ENCODE measurements at places on chromosomes 1 and 21. TPM values are rescaled to one million over a fixed set of nuclear protein-coding genes. Genes with fewer than 3 reads are reported as not detected.

IFI16 gene
- total RNA-seq: 94.0 TPM

GBP2 gene
- 1.4 TPM for total RNA-seq

ZNF684 gene
- total RNA-seq: 1.8 TPM

IFNLR1 gene
- 5.8 TPM for total RNA-seq

KRTAP13-2 gene
- not detected for total RNA-seq

GUCA2B gene
- not detected for total RNA-seq

PTAFR gene
- total RNA-seq: 5.1 TPM

ARTN gene
- total RNA-seq: 28.7 TPM

LAX1 gene
- total RNA-seq: under 0.01 TPM

NPHS2 gene
- total RNA-seq: not detected

FCRL1 gene
- not detected for total RNA-seq

OR2T8 gene
- not detected for total RNA-seq

EXTL2 gene
- 2.7 TPM for total RNA-seq

HSD3B1 gene
- total RNA-seq: not detected

PTPRF gene
- total RNA-seq: 993 TPM

BRINP3 gene
- not detected for total RNA-seq

C4BPA gene
- not detected for total RNA-seq

PTGER3 gene
- total RNA-seq: under 0.01 TPM

SLAMF7 gene
- total RNA-seq: 4.6 TPM

HLX gene
- total RNA-seq: not detected

SLC1A7 gene
- total RNA-seq: not detected

DNAJC6 gene
- total RNA-seq: 3.8 TPM

RXFP4 gene
- total RNA-seq: not detected

CFAP45 gene
- total RNA-seq: 0.34 TPM

PDPN gene
- 3.1 TPM for total RNA-seq

CRNN gene
- total RNA-seq: 24.6 TPM

GPR25 gene
- not detected for total RNA-seq

MTMR11 gene
- total RNA-seq: 3.1 TPM

KAZN gene
- total RNA-seq: 27.1 TPM

PPCS gene
- total RNA-seq: 43.6 TPM

CRYAA gene
- not detected for total RNA-seq

RWDD3 gene
- 16.9 TPM for total RNA-seq

CD244 gene
- not detected for total RNA-seq

Measured in nasal cavity respiratory epithelium epithelial cell of viscerocranial mucosa (primary cell).